Fibroblast of skin of scalp (primary cell): ENCODE measurements at places on chromosomes 11 and 22.

DNA sequence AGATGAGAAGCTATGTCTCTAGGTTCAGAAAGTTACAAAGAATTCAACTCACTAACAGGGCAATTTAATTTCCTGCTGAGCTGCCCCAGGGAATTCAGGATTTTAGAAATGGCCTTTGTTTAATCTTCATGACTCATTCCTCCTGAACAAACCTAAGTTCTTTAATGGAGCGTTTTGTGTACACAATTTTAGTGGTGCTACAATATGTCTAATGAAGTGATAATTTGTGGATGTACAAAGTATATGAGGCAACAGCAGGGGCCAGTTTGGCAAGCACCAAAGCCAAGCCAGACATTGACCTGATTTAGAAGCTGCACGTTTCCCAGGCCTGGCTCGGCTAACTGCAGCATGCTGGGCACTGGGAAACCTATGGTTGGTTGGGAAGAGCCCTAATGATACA lies 34.4 kb upstream of the HEPHL1 start:
- DNase-seq, result peak; percentile 6

GRCh38 chr11:77789061-77789730 lies 31.3 kb downstream of the RSF1 start:
- no peak for DNase-seq

GRCh38 chr11:77609234-77609633 lies 19.5 kb downstream of the AQP11 start:
- DNase-seq, result no peak

DNA sequence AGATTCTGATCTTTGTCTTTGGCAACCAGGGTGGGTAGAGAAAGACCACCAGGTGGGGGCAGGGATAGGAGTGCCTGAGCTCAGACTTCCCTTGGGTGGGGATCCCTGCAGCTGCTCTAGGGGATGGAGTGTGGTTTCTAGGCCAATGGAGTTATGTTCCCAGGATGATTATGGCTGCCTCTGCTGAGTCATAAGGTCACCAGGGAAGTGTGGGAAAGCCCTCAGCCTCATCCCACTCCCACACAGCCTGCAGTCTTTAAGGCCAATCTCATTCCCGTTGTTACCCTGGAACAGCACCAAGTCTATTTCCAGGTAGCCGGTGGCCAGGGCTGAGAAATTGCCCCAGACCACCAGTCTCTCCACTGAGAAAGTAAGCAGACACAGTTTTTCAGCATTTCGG lies 2269.3 kb upstream of the RAG2 start:
- DNase-seq, result no peak

GRCh38 chr11:102382384-102382783 lies 35.4 kb downstream of the BIRC2 start:
- no peak for DNase-seq

DNA sequence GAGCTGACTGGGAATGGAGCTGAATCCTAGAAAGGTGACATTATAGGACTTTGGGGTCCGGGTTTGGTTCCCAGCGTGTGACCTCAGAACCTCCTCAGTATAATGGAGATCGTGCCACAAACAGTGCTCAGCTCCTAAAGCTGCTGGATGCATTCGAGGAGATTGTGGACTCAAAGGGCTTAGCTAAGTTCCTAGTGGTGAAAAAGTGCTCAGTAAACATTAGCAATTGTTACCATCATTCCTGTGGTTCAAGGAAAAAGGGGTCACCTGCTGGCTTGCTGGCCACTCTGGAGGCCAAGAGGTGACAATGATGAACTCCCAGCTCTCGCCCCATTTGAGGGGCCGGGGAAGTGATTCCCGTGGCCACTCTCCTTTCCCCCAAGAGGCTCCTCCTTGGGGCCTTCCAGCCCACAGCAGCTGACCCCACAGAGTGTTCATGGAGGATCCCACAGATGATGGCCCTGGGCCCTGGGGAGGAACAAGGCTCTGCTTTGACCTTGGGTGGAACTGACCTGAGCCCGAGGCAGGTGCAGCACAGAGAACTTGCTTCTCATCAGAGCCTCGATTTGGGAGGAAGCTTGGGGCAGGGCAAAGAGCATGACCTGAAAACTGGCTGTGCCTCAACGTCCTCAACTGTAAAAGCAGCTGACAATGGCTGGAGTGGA lies 40.1 kb downstream of the TRIM29 start:
- DNase-seq, result no peak

- no peak for DNase-seq
Observed at GRCh38 chr11:68402355-68403031, 58.1 kb upstream of the PPP6R3 start.

DNA sequence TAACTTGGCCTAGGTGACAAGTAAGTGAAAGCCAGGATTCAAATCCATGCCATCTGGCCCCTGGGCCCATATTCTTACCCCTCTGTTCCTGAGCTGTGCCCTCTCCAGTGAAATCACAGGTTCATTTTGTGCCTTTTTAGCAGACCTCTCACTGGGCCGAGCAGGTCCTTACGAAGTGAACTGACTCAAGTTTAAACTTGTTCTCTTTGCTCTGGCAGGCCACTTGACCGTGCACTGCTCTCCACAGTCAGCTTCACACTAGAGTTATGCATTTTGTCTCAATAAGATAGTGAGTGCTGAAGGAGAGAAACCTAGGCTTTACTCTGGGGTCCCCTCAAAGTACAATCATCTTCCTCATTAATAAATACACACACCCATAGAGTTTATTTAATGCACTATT lies 40.7 kb downstream of the ARFGAP3 start:
- no peak for DNase-seq

DNA sequence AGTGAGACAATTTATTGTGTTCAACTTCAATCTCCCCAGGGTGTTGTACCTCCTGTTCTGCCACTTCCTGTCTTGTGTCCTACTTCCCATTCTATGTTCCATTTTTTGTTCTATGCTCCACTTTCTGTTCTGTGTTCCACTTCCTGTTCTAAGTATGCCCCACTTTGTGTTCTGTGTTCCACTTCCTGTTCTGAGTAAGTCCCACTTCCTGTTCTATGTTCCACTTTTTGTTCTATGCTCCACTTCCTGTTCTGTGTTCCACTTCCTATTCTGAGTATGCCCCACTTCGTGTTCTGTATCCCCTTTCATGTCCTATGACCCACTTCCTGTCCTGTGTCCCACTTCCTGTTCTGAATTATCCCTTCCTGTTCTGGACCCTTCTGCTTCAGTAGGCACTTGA lies 732.7 kb downstream of the TBC1D22A start:
- DNase-seq, result no peak

DNA sequence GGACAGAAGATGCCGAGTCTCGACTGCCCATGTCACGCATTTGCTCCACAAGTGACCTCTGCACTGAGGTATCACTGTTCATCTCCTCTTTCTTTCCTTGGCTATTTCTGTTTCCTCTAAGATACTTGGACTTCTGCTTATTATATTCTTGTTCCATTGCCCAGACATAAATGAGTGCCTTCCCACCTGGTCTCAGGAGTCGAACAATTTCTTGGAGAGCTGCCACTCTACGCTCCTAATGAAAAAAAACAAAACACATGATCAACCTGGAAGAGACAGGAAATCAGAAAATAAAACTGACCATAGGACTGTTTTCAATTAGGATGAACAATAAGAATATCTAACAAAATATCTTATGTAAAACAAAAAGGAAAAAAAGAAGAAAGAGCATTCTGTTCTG lies 47.4 kb upstream of the CWF19L2 start:
- DNase-seq, result no peak

DNA sequence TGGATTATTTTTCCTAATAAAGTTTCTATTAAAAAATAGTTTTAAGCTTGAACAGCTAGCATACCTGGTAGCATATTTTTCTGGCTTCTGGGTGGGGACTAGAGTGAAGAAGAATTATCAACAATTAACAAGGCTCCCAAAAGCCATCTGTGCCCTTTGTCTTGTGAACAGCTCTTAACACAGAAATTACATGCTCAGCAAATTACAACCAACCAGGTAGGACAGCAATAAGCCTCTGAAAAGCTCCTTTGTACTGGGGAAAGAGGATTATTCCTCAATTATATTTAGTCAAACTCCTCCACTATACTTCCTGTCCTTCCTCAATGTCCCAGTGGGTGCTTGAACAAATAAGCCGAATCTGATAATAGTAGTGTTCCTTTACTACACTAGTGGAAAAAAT lies 162.8 kb downstream of the RAB38 start:
- DNase-seq, result no peak

DNA sequence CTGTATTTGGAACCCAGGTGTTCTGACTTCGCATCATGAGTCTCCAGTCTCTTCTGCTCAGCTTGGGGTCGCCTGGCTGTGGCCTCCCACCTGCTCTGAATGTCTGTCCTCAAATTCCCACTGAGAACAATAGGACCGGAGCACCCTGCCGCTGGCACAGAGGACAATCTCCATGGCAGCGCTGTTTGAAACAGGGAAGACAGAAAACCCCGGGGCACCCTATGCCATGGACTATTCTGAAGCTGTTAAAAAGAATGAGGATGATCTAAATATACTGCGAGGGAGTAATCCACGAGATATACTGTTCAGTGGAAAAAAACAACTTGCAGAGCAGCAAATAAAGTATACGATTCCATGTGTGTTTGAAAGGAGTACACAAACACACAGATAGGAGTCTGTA lies 415.6 kb upstream of the NARS2 start:
- no peak for DNase-seq

DNA sequence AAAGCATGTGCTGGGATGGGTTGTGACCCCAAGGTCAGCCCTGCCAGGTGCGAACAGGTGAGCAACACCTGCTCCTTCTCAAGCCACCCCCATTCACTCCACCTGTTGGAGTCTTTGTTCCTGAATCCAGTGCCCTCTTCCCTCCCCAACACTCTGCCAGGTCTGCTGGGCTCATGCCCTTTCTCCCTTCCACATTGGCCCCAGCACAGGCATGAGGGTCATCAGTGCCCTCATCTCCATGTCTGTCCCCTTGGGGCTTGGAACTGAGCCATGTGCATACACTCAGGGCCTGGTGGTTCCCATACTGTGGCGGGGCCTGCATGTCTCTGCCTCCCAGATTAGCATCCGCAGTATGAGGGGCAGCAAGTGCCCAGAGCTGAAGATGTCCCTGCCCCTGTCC lies 19.1 kb downstream of the RFPL2 start:
- no peak for DNase-seq
